ENCODE measurements at places on chromosomes 6 and 20. TPM values are rescaled to one million over a fixed set of nuclear protein-coding genes. Genes with fewer than 3 reads are reported as not detected.
A peak's percentile ranks its signal among the peaks of the same experiment; 100 is the strongest.

GRCh38 chr6:132505158-132505557 lies 7.8 kb downstream of the STX7 start:
- no peaks in the 10 kb centered on the region for H3K27me3 ChIP-seq
- DNase-seq = no peak
- H3K36me3 ChIP-seq = peaks cover 6% of the 10 kb centered on the region
- H3K4me1 ChIP-seq = peaks cover 6% of the 10 kb centered on the region
- no peak overlapping the region for H3K4me3 ChIP-seq
- H3K27ac ChIP-seq = no peak overlapping the region

GRCh38 chr6:118083711-118084110 lies 176.6 kb downstream of the SLC35F1 start:
- H3K27ac ChIP-seq = no peak overlapping the region
- H3K36me3 ChIP-seq = no peaks in the 10 kb centered on the region
- H3K4me1 ChIP-seq = no peaks in the 10 kb centered on the region
- no peak overlapping the region for H3K4me3 ChIP-seq
- DNase-seq = no peak
- H3K27me3 ChIP-seq = no peaks in the 10 kb centered on the region

DNA sequence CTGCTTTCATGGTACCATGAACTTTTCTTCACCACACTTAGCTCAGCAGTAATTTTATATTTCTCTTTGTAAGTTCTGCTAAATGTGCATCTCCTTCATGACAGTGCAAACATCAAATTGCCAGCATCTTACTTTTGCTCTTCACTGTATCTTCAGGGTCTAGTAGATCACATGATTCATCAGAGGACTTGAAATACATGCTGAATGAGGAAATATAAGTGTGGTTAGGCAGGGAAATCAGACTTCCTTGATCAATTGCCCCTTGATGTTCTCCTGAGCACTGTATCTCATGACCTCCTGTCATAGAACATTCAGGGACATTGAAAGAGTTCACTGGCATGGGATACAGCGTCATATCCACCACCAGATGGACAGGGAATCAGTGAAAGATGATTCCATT lies 25.3 kb upstream of the POLR1H start:
- no peaks in the 10 kb centered on the region for H3K27me3 ChIP-seq
- DNase-seq = no peak
- H3K27ac ChIP-seq = no peak overlapping the region
- no peaks in the 10 kb centered on the region for H3K36me3 ChIP-seq

GRCh38 chr6:122996794-122997505 lies 915 bp downstream of the CLVS2 start:
- H3K36me3 ChIP-seq = no peaks in the 10 kb centered on the region
- no peak for DNase-seq
- peaks cover 9% of the 10 kb centered on the region for H3K4me1 ChIP-seq
- H3K27me3 ChIP-seq = peaks cover 8% of the 10 kb centered on the region
- H3K27ac ChIP-seq = no peak overlapping the region
- H3K4me3 ChIP-seq = no peak overlapping the region

GRCh38 chr6:3761989-3762270 lies 10.4 kb upstream of the PXDC1 start:
- H3K36me3 ChIP-seq = no peaks in the 10 kb centered on the region
- no peak for DNase-seq
- no peak overlapping the region for H3K27ac ChIP-seq
- peaks cover 24% of the 10 kb centered on the region for H3K4me1 ChIP-seq
- no peak overlapping the region for H3K4me3 ChIP-seq
- no peaks in the 10 kb centered on the region for H3K27me3 ChIP-seq

The KLC4 gene
- total RNA-seq = 12.9 TPM

The HEY2 gene
- 1.3 TPM for total RNA-seq

The RNF144B gene
- total RNA-seq = 10.4 TPM

DNA sequence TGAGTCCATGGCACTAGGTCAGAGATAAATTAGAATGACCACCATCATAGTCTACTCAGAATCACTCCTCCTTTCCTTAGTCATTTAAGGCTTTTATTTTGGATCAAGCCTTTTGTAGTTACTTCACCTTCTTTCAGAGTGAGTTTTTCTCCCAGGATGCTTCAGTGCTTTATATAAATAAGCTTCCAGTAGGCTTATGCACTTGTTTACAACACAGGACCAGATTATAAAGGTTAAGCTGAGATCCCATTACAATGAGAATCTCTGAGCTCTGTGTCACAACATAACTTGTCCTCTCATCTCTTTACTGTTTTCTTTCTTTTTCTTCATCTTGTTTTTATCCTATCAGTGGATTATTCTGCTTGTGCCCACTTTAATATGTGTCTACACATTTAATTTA lies 47.9 kb downstream of the CEP57L1 start:
- DNase-seq = no peak
- no peak overlapping the region for H3K4me3 ChIP-seq
- no peaks in the 10 kb centered on the region for H3K36me3 ChIP-seq
- H3K4me1 ChIP-seq = no peaks in the 10 kb centered on the region
- no peaks in the 10 kb centered on the region for H3K27me3 ChIP-seq
- H3K27ac ChIP-seq = no peak overlapping the region

The MATN4 gene
- total RNA-seq = not detected

The RHAG gene
- not detected for total RNA-seq

The GTSF1L gene
- total RNA-seq = not detected

DNA sequence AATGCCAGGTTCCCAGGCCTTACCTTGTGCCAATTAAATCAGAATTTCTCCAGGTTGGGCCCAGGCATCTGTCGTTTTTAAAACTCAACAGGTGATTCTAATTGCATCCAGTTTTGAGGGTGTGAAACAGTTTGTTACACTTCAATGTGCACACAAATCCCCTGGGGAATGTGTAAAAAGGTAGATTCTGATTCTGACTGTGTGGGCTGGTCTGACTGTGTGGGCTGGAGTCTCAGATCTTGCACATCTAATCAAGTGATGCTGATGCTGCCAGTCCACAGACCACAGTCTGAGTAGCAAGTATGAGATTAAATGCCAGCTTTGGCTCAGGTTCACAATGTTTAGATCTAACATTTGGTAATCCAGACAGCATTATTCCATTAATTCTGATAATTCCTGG lies 12.5 kb upstream of the ETV7 start:
- no peak overlapping the region for H3K4me3 ChIP-seq
- no peak for DNase-seq
- no peaks in the 10 kb centered on the region for H3K36me3 ChIP-seq

DNA sequence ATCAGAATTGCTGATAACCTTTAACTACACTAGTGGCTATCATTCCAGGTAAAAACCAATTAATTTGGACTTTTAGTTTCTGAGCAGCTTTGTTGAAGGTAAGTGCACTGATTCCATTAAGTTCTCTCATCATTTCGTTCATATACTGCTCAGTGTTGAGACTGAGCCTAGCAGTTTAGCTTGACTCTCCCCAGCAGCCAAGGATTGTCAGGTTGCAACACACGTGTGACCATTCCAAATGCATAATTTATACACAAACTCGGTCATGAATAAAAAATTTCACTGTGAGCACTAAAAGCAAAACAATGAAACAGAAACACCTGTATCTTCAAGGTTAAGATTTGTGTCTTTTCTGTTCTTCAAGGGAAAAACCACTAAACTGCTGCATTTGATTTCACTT lies 8.9 kb downstream of the FERMT1 start:
- H3K27me3 ChIP-seq = no peaks in the 10 kb centered on the region
- peaks cover 13% of the 10 kb centered on the region for H3K36me3 ChIP-seq

DNA sequence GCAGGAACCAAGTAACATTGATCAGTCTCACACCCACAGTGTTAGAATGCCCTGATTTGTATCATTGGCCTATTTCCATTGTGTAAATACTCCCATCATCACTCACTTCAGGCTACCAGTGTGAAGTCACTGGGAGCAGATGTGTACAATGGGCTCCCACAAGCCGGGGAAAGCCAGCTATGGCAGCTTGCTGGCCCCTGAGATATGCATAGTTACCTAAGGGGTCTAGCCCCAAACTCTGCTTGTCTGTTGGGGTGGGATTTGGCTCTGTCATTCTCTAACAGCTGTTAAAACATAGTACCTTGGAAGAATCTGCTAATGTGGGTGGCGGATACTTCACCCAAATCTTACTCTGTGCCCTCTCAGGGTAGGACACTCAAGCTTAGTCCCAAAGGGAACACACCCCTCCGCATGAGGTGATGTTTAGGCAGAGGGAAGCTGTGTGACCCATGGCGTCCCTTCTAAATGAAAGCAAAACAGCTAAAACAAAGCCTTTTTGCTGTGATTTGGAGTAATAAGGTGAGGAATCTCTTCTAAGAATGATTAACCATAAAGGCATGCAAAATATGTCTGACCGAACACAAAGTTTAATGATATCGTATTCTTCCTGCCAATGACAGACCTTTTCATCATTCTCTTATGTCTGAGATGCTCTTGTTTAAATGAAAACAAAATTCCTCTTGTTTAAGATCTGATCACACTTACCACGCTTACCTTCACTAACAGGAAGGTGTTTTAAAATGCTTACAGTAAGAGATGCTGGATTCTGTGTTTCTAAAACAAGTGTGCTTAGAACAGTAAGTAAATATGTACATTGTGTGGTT lies 45.9 kb upstream of the PXDC1 start:
- no peak overlapping the region for H3K27ac ChIP-seq
- no peaks in the 10 kb centered on the region for H3K27me3 ChIP-seq
- H3K4me3 ChIP-seq = no peak overlapping the region
- no peak for DNase-seq
- H3K36me3 ChIP-seq = no peaks in the 10 kb centered on the region

GRCh38 chr6:42154461-42155209 lies 12.2 kb upstream of the C6orf132 start:
- H3K27me3 ChIP-seq = no peaks in the 10 kb centered on the region
- DNase-seq = no peak
- peak overlapping the region; percentile 44 for H3K27ac ChIP-seq
- peaks cover 46% of the 10 kb centered on the region for H3K4me1 ChIP-seq
- H3K4me3 ChIP-seq = no peak overlapping the region

DNA sequence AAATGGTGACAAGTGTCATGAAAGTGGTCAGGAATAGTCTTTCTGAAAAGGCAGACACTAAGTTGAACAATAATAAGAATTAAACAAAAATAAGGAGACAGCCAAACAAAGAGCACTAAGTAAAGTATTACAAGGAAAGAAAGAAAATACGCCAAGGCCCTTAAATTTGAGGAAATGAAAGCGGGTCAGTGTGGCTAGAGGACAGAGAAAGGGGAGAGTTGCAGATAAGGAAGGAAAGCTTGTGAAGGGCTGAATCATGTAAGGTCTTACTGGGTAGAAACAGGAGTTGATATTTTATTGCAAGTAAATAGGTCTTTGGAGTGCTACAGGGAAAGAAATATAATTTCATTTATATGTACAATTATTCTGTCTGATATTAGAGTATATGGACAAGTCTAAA lies 732.1 kb downstream of the EPHA7 start:
- no peaks in the 10 kb centered on the region for H3K27me3 ChIP-seq
- H3K4me1 ChIP-seq = no peaks in the 10 kb centered on the region
- DNase-seq = no peak
- no peak overlapping the region for H3K27ac ChIP-seq
- H3K4me3 ChIP-seq = no peak overlapping the region

The KIF13A gene
- 34.5 TPM for total RNA-seq

The ADGRG6 gene
- total RNA-seq = 29.6 TPM

DNA sequence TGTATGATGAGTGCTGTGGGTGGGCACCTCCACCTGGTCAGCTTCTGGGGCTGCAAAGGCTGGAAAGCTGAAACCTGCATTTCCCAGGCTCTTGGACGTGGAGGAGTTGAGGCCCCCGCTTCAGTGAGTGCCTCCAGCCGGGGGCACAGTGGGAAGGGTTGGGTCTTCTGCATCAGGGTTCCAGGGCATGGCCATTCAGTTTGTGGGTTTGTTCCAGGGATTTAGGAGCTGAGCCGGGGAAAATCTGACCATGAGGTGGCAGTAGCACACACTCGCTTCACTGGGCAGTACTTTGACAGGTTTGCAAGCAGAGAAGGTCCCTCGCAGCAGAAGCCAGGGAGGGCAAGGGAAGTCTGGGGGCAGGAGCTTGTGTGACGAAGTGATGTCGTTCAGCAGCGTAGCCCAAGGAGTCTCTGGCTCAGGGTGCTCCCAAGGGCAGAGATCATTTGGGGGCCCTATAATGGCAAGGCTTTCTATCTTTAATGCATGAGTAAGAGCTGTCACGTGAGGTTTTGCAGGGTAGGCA lies 69.5 kb upstream of the SULF2 start:
- H3K4me3 ChIP-seq = no peak overlapping the region
- no peak overlapping the region for H3K27ac ChIP-seq
- H3K4me1 ChIP-seq = peaks cover 11% of the 10 kb centered on the region
- H3K27me3 ChIP-seq = no peaks in the 10 kb centered on the region

DNA sequence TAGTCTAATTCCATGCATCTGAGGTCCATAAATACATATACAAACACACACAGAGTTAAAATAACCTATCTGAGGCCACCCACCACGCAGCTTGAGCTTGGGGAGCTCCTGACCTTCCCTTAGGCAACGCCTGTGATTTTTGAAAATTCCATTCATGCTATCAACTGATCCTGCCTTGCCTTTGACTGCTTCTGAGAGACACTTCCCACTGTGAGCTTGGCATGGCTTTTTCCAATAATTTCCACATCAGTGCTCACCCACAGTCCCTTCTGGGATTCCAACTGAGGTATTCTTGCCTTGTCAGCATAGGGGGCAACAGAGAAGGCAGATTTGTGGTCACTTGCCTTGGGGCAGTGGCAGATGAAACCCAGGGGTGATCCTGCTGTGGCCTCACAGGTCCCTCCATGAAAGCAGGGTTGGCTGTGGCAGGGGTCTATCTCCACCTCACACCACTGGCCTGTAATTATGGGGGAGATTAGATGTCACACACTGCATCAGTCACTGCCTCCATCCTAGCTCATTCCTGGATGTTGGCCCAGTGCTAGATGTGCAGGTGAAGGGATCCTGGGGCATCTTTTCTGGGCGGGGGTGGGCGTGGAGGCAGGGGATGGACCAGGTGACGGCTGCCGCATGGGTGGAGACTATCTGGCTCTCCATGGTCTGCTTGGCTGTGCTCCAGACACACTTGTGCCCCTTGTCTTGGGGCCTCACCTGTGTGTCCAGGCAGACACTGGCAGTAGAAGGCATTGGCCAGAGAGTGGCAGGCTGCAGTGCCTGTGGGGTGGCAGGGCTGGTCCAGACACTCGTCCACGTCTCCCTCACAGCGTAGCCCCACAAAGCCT lies 11.2 kb upstream of the GPSM3 start:
- no peak for DNase-seq
- no peak overlapping the region for H3K4me3 ChIP-seq
- H3K27me3 ChIP-seq = no peaks in the 10 kb centered on the region
- H3K4me1 ChIP-seq = no peaks in the 10 kb centered on the region
- H3K27ac ChIP-seq = no peak overlapping the region

GRCh38 chr6:113451049-113451448 lies 406.1 kb upstream of the MARCKS start:
- no peaks in the 10 kb centered on the region for H3K27me3 ChIP-seq
- no peak for DNase-seq
- H3K27ac ChIP-seq = no peak overlapping the region
- no peaks in the 10 kb centered on the region for H3K36me3 ChIP-seq
- H3K4me1 ChIP-seq = peaks cover 35% of the 10 kb centered on the region

The HCK gene
- total RNA-seq = 3.2 TPM
